Vein endothelial cell (primary cell): ENCODE measurements at places on chromosomes 1 and 21. TPM values are rescaled to one million over a fixed set of nuclear protein-coding genes. Genes with fewer than 3 reads are reported as not detected.

Gene ADGRB2
- 0.19 and 0.65 TPM in 2 replicates for total RNA-seq

Gene IFI44L
- 1.3 and 1.5 TPM in 2 replicates for total RNA-seq

Gene KMO
- total RNA-seq = not detected in 2 replicates

Gene PTPN14
- 93.8 and 108 TPM in 2 replicates for total RNA-seq

Gene CDA
- 0.98 TPM in 1 of 2 replicates, not detected in the other for total RNA-seq

Gene MROH9
- total RNA-seq = not detected in 2 replicates

Gene KCNE1
- 0.10 TPM in 1 of 2 replicates, not detected in the other for total RNA-seq

Gene ATPAF1
- 33.1 and 40.5 TPM in 2 replicates for total RNA-seq

Gene SAMD13
- 2.3 and 2.4 TPM in 2 replicates for total RNA-seq

Gene COA6
- total RNA-seq = 13.4 and 18.0 TPM in 2 replicates

Gene CLEC20A
- not detected in 2 replicates for total RNA-seq

Gene NUP210L
- under 0.01 and 0.10 TPM in 2 replicates for total RNA-seq

Gene TCP10L
- not detected in 2 replicates for total RNA-seq

Gene LHX4
- under 0.01 TPM in 1 of 2 replicates, not detected in the other for total RNA-seq

Gene TINAGL1
- total RNA-seq = 519 and 655 TPM in 2 replicates

Gene ALX3
- total RNA-seq = not detected in 2 replicates

Gene SPRR2B
- total RNA-seq = not detected in 2 replicates

Gene AGBL4
- total RNA-seq = not detected in 2 replicates

Gene CASZ1
- total RNA-seq = 1.7 and 2.9 TPM in 2 replicates
